Activated naive CD4-positive, alpha-beta T cell treated with anti-CD3 and anti-CD28 coated beads for 36 hours (primary cell): ENCODE measurements at places on chromosomes 12 and 14. TPM values are rescaled to one million over a fixed set of nuclear protein-coding genes. Genes with fewer than 3 reads are reported as not detected.

DNA sequence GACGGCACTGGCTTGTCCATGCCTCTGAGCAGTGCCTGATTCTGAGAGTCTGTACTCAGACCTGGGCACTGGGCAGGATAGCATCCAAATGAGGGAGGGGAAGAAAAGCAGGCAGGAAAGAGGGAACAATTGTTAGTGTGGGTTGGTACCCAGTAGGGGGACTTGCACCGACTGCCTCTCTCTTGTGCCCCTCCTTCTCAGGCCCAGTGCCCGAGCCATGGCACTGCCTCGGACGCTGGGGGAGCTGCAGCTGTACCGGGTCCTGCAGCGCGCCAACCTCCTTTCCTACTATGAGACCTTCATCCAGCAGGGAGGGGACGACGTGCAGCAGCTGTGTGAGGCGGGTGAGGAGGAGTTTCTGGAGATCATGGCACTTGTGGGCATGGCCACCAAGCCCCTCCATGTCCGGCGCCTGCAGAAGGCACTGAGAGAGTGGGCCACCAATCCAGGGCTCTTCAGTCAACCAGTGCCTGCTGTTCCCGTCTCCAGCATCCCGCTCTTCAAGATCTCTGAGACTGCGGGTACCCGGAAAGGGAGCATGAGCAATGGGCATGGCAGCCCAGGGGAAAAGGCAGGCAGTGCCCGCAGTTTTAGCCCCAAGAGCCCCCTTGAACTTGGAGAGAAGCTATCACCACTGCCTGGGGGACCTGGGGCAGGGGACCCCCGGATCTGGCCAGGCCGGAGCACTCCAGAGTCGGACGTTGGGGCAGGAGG is 2.2 kb downstream of the NAB2 start:
- DNase-seq: no peak

DNA sequence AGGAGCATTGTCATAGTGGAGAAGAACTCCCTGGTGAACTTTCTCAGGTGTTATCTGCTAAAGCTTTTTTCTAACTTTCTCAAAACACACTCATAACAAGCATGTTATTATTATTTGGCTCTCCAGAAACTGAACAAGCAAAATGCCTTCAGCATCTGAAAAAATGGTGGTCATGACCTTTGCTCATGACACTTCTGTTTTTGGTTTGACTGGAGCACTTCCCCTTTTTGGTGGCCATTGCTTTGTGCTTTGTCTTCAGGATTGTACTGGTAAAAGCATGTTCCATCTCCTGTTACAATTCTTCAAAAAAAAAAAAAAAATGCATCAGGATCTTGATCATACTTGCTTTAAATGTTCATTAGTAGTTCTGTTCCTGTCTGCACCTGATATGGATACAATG is 1241.6 kb upstream of the USP15 start:
- no peak for DNase-seq

GRCh38 chr14:51473808-51474565 is 177.7 kb upstream of the FRMD6 start:
- DNase-seq: no peak

GRCh38 chr12:103334466-103334865 is 161.3 kb downstream of the C12orf42 start:
- no peak for DNase-seq

DNA sequence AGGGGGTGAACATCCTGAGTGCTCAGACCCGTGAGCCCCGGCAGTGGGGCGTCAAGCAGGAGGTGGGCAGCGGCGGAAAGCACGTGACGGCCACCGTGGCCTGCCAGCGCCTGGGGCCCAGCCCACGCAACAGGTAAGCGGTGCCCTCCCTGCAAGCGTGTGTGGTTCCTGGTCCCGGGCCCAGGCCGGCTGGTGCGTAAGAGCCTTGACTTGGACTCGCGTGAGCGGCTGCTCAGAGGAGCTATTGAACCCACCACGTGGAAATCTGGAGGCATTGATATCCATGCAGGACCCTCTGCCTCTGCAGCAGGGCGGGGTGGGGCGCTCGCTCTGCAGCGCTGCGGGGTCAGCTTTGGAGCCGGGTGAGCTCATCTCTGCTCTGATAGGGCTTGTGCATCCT is 277.0 kb downstream of the TMEM132C start:
- DNase-seq: no peak

LMO3 gene
- total RNA-seq: not detected

TMEM132C gene
- total RNA-seq: not detected

CD69 gene
- 153 TPM for total RNA-seq

B3GNT4 gene
- 0.67 TPM for total RNA-seq
